ENCODE measurements at places on chromosomes 7 and 10. TPM values are rescaled to one million over a fixed set of nuclear protein-coding genes. Genes with fewer than 3 reads are reported as not detected.
A peak's percentile ranks its signal among the peaks of the same experiment; 100 is the strongest.

DNA sequence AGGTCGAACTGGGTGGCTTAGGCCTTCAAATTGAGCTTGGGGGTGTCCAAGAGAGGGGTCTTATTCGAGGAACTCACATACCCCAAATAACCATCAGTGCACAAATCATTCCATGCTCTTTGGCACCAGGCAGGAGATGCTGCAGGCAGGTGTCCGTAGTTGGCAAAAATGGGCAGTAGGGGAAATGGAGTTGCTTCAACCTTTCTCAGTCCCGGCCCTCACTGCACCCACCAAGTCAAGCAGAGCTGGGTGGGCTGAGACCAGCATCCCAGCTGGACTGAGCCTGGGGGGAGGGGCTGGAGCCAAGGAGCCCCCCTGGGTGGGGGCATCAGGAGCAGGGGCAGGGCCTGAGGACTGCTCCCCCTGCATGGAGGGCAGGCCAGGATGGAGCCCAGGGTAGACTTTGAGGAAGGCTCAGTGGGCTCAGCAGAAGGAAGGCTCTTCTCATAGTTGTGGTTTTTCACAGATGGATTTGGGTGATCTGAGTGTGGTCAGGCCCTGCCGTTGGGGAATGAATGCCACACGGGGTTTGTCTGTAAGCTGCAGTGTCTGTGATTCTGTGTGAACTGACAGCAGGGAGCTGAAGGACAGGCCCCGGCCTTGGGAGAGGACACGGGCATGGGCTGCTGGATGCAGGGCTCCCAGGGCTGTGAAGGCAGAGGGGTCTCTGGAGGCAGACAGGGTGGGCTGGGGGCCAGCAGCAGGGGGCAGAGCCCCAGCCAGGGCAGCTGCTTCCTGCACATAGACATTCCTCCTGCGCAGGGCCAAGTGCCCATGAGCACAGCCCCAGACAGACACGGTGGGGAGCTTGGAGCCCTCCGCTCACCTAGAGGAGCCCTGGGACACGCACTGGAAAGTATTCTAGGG lies 144.5 kb downstream of the ADCY1 start:
- DNase-seq, result no peak

- no peak for DNase-seq
Measured at GRCh38 chr7:128794020-128794419, 2.3 kb downstream of the CCDC136 start.

EFCAB10 gene
- total RNA-seq, result not detected

DNA sequence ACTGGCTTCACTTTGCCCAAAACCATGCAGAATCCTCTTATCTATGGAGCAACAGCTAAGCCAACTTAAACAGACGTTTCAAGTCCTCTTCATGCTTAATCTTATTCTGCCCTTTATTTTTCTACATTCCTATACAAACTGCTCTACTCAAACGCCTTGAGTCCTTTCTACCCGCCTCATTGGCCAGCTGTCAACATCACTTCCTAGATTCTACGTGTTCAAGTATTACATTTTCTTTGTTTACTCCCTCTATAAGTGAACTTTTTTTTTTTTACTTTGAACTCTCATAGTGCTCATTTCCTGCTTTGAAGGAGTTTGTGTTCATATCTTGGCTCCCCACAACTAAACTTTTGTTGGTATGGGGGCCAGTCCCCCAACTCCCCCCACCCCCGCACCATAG lies 28.9 kb upstream of the SLC26A5 start:
- no peak for DNase-seq

ABCB1 gene
- total RNA-seq, result 1.0 TPM

- no peak for DNase-seq
Measured at GRCh38 chr7:105897999-105898398, 21.6 kb upstream of the ATXN7L1 start.

- DNase-seq, result no peak
Measured at GRCh38 chr10:1629326-1630198, 107.8 kb downstream of the ADARB2 start.

AASS gene
- total RNA-seq, result 34.7 TPM

- no peak for DNase-seq
Measured at GRCh38 chr7:30029696-30030095, 1.5 kb downstream of the PLEKHA8 start.

FOXI2 gene
- total RNA-seq, result 0.08 TPM

RNF148 gene
- not detected for total RNA-seq

DNA sequence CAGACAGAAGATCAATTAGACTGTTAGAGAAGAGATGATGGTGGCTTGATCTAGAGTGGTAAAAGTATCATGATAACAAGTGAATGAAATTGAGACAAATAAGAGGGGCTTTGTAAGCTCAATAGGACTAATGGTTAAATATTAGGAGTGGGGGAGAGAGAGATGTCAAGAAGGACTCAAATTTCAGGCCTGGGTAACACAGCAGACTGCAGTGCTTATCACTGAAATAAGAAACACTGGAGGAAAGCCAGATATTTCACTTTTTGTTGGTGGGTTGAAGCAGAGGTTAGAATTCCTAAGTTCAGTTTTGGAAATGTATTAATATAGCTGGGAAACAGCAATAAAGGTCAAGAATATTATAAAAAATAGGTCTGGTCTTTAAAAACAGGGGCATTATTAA lies 74.6 kb downstream of the ORC5 start:
- no peak for DNase-seq

- no peak for DNase-seq
Measured at GRCh38 chr7:16068183-16068582, 353.2 kb downstream of the CRPPA start.

DNA sequence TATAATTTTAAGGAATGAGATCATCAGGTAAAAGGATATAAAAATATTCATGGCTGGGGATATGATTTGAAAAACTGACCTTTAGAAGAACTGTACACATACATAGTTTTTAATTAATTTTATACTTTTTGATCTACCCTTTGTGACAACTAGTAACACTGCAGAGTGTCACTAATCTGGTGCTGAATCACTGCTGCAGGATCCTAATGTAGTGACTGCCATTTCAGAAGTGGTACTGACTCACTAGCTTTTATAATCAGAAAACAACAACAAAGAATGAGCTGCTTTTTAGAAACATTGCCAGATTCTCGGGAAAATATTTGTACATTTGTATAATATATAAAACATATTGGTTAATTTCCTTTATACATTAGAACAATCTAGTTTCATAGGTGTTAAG lies 110.4 kb downstream of the HIPK2 start:
- no peak for DNase-seq

- DNase-seq, result no peak
Measured at GRCh38 chr7:1160670-1161021, 650 bp upstream of the ZFAND2A start.

FGF8 gene
- total RNA-seq, result not detected

- no peak for DNase-seq
Measured at GRCh38 chr7:134785842-134786241, 6.4 kb downstream of the CALD1 start.

- DNase-seq, result no peak
Measured at GRCh38 chr10:6394084-6394483, 186.0 kb downstream of the PRKCQ start.

GRCh38 chr10:35639021-35639727 lies 2.9 kb downstream of the FZD8 start:
- peak; percentile 13 for DNase-seq

Data from left ventricle myocardium inferior (tissue), 1 donor.